ENCODE measurements at places on chromosomes 16 and 17.

- DNase-seq: peak; percentile 87
These were observed 12.6 kb upstream of the ASGR1 start for GRCh38 chr17:7191571-7192270.

- peak; percentile 93 for DNase-seq
These were observed 725 bp downstream of the KRTAP16-1 start for GRCh38 chr17:41308251-41308917.

- DNase-seq: no peak
These were observed 730 bp downstream of the KAT7 start for GRCh38 chr17:49789243-49789578.

DNA sequence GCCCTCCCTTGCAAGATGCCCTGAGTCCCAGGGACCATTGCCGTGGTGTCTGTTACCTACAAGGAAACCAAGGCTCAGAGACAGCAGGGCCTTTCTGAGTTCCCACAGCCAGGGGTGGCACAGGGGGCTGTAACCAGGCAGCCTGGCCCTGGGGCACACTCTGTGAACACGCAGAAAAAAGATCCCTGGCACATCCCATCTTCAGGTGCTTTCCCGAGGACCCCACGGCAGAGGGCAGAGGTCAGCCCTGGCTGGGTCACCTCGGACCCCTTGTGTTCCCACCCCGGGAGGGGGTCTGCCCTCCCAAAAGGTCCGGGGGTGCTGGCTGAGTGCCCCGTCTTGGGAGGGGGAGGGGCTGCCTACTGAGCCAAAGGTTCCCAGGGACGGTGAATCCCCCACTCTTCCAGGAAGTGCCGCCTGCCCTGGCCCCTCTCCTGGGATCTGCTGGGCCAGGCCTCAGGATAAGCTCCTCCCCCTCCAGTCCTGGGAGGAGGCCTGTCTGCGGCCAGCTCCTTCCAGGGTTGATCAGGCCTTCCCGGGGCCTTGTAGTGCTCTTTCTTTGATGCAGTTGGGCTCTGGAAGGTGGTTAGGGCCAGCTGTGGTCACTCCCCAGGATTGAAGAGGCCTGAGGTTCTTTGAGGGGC is 8.1 kb downstream of the GLIS2 start:
- peak; percentile 76 for DNase-seq

DNA sequence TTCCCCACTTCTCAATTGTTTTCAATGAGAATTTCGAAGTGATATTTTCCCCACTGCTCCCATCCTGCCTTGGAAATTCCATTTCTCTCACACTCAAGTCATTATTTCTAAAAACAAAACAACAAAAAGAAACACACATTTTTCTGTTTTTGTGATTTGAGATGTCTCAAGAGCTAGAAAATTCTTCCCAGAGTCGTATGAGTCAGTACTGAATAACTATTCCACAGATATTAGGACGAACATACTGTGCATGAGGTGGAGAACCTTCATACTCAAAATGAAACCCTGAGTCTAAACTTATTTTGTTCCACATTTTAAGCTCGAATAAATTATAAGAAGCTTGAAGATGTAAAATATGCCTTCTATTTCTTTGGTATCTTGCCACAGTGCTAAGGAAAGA is 204.6 kb downstream of the SLC39A11 start:
- DNase-seq: no peak

DNA sequence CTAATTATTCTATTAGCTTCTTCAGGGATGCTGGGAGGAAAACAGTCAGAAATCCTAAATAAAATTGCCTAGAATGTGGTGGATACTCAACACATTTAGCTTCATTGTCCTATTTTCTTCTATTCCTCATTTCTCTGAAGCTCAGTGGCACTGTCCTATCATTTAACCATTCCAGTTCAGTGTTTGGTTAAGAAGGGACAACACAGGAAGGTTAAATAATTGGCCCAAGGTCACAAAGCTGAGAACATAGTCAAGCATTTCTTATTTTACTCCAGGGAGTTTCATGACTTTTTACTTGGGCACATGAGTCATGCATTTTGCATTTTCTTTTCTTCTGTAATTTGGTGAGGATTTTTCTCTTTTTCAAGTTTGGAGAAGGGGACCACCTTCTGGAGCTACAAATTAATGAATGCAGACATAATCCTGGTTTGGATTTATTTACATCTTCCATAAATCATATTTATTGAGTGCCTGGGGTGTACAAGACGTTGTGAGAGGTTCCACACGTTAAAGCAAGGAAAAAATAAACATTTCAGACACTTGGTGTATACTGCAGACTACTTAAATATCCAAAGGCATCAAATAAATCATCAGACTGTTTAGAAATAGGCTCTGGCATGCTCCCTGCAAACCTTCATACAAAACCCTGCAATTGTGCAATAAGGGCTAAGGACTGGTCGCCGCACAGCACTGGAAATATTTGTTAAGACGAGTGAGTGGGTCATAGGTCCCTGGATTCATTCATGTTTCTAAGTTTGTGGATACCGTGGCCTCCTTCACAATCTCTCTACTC is 263.9 kb downstream of the MAF start:
- DNase-seq: no peak

DNA sequence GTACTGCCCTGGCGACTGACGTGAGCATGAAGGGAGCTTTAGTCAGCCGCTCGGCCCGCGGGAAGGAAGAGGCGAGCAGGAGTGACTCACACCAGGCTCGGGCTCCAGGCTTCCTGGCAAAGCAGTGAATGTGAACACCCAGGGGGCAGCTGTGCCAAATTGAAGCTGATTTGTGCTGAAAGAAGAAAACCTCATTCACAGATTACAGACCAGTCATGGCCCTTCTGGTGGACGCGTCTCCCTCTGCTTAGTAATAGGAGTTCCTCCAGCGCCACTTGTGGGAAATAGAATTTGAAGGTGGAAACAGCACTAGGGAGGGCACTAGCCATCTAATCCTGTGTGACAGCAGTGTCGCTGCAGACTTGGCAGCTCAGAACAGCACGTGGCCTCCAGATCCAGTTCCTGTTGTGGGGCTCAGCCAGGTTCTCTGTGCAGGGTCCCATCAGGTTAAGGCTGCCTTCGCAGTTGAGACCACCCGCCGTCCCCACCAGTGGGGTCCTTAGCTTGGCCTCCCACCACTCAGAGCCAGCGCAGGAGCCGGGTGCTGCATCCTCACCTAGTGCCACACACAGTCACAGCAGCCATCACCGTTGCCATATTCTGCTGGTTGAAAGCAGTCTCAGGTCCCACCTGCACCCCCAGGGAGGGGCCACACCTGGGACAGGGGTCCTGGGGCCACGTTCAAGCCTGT is 164.5 kb upstream of the CHMP6 start:
- peak; percentile 85 for DNase-seq

GRCh38 chr17:8362651-8363332 is 13.7 kb downstream of the KRABD2 start:
- DNase-seq: no peak

All from cerebellar cortex (tissue), 1 donor.